T-cell (primary cell): ENCODE measurements at places on chromosomes 6 and 20.

GRCh38 chr20:43043887-43044286, 145.8 kb downstream of the PTPRT start:
- no peak for DNase-seq

- DNase-seq: no peak
Observed at GRCh38 chr6:91428296-91428695, 841.4 kb upstream of the MAP3K7 start.

DNA sequence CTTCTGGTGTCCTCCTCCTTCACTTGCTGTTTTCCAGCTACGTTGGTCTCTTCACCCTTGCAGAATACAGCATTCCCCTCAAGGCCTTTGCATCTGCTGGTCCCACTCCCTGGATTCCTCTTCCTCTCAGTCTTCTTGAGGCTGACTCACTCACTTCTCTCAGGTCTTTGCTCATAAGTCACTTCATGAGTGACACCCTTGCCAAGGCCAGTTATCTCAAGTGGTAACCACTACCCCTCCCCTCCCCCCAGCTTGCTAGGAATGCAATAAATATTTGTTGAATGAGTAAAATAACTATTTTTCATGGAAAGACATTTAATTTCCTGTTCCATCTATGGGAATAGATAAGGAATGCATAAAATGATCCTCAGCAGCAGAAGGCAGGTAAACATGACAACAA, 131.7 kb downstream of the PLCB4 start:
- DNase-seq: no peak

GRCh38 chr6:104505838-104506237, 353.9 kb downstream of the HACE1 start:
- DNase-seq: no peak

DNA sequence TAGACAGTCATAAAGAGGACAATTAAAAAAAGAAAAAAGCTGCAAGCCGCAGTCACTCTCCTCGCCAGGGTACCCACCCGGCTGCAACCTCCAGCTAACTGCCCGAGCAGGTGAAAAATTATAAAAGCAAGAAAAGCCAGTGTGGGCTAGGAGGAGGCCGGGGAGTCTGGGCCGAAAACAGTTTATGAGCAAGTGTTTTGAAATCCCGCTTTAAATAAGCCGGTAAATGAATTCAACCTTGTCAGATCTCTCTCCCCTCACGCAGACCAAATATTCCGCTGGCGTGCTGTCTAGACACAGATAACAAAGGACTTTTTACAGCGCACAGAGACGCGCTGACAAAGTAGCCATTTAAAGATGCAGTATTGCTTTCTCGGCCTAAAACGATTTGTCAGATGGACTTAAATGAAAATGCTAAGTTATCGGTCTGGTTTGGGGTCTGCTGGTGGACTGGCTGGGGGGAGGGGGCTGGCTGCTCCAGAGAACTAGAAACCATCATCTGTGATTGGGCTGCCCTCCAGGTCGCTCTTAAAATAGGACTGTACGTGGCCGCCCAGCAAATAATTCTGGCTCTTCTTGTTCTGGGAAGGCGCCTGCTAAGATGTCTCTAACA, 24.6 kb downstream of the PMEPA1 start:
- no peak for DNase-seq

GRCh38 chr6:101878554-101879276, 485.2 kb downstream of the GRIK2 start:
- no peak for DNase-seq

GRCh38 chr6:71387179-71387578, 98.6 kb downstream of the OGFRL1 start:
- DNase-seq: no peak

GRCh38 chr20:3896853-3897583, 7.8 kb downstream of the PANK2 start:
- no peak for DNase-seq

DNA sequence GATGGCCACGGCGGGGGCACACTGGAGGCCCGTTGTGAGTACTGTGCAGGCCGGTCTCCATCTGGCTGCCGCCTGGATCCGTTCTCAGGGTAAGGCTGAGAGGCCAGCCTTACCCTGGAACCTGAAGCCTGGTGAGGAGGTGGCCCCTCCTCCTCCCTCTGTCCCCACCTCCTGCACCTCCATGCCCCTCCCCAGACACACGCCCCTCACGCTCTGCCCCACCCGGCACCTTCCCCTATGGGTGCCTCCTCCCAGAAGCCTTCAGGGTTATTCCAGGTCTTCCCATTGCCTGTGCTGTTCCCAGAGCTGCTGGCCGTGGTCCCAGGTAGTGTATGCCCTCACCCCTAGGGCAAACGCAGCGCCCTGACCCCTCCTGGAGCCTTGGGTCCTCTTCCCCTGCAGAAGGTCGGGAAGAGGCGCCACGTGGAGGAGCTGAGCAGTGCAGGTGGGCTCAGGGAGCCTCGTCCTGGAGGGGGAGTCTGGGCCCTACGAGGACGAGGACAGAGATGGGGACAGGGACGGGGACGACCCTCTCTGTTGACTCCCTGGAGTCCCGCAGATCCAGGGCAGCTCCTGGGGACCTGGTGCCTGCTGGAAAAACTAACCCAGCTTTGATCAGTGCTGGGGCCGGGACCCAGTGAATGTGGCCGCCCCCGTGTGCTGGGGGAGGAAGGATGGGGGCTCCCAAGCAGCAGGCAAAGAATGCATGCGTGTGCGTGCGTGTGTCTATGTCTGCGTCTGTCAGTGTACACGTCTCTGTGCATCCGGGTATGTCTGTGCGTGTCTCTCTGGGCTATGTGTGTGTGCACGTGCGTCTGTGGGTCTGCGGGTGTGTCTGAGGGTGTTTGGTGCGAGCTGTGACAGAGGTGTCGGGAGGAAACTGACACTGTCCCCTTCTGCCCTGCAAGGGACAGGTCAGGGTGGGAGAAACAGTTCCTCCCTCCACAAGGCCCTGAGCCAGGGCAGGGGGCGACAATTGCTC, 8.2 kb upstream of the HRH3 start:
- no peak for DNase-seq

DNA sequence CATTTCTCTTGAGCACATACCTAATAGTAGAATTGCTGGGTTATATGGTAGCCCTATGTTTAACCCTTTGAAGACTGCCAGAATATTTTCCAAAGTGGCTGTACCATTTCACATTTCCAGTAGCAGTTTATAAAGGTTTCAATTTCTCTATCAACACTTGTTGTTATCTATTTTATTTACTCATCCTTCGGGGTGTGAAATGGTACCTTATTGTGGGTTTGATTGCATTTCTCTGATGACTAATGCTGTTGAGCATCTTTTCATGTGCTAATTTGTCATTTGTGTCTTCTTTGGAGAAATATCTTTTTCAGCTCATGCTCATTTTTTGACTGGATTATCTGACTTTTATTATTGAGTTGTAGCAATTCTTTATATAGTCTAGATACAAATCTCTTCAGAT, 5.4 kb downstream of the ENPP4 start:
- no peak for DNase-seq

DNA sequence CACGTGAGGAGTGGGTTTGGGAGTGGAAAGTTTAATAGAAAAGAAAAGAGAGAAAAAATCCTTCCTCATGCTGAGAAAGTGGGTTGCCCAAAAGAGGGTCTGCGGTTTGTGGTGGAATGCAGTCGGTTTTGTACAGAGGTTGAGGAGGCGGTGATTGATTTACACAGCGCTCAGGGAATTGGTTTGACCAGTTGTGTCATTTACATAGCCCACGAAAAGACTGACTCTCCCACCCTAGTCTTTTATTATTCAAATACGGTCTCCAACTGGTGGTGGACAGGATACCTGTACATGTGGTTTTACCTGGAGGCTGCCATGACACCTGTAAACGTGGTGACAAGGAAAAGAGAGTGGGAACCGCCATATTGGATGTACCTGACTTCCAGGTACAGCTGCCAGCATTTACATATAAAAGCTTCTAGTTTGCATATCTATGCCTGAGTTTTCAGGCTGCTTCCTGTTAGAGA, 42.1 kb downstream of the HLA-DPB1 start:
- no peak for DNase-seq

GRCh38 chr20:38267296-38267695, 6.8 kb upstream of the KIAA1755 start:
- no peak for DNase-seq

DNA sequence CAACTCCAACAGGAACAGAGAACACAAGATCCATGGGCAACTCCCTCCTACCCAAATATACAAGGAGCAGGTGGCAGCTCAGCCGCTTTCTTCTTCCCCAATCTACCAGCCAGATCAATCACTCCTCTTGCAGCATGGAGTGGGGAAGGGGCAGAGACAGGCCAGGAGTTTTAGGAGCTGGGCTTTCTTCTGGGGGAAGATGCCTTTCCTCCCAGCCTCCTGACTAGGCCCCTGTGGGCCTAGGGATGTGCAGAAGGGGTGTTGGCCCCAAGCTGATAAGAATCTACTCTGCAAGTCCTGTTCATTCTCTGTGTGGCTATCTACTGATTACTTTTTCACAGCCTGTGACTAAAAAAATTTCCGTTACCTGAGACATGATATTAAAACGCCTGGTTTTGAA, 189.0 kb downstream of the BCAS1 start:
- no peak for DNase-seq

DNA sequence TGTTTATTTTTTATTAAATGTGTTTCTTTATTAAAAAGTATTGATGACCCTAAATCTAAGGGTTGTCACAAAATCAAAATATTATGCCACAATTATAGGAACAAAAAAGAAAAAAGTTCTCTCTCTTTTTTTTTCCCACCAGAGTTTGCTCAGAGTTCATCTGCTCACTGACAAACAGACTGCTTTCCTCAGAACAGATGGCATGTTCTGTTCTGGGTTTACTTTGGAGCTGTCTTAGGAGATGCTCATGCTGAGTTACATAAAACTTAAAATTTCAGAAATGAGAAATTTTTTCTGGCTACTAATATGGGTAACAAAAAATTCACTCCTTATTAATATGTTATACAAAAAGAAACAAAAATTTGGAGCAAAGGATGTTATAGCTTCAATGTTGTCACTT, 30.3 kb downstream of the STK38 start:
- DNase-seq: no peak

DNA sequence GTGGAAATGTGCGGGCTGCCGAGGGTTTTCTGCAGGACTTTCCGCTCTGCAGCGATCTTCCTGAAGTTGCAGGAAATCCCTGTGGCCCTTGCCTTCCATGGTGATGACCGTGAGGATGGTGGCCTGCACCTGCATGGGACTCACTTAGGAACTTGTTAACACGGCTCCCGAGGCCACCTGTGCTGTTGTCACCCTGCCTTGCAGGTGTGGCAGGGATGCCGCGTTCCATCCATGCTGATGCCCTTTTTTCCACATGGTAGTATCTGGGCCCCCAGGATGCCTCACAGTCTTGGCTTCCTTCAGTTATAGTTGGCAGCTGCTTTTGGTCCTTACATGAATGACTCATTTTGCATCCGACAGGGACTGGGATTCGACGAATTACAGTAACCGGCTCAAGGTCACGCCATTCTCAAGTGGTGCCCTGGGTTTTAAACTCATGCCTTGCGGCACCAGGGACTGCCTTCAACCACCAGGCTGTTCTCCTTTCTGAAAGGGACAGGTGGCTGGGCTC, 37.2 kb downstream of the SYNJ2 start:
- no peak for DNase-seq

DNA sequence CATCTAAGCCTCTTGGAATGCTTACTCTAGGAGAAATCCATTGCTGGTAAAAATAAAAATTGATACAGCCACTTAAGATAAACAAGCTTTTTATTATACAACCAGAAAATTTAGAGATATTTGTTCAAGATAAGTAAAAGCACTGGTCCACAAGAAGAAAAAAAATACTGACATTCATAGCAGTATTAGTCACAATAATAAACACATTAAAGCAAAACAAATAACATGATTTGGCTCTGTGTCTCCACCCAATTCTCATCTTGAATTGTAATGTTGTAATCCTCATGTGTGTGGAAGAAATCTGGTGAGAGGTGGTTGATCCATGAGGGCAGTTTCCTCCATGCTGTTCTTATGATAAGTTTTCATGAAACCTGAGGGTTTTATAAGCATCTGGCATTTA, 1093.5 kb upstream of the ADGRB3 start:
- DNase-seq: no peak

DNA sequence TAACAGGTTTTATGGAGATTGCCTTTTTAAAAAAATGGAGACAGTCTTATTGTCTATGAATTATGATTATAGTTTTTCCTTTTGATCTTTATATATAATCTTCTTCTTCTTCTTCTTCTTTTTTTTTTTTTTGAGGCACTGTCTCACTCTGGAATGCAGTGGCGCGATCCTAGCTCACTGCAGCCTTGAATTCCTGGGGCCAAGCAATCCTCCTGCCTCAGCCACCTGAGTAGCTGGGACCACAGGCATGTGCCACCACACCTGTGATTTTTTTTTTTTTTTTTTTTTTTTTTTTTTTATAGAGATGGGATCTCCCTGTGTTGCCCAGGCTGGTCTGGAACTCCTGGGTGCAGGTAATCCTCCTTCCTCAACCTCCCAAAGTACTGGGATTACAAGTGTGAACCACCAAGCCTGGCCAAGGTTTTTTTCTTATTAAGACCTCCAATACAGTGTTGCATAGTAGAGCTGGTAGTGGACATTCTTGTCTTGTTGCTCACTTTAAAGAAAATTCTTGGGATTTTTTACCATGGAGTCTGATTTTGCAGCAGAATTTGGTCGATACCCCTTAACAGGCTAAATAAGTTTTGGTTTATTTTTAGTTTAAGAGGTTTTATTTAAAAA, 46.5 kb downstream of the STK4 start:
- no peak for DNase-seq

DNA sequence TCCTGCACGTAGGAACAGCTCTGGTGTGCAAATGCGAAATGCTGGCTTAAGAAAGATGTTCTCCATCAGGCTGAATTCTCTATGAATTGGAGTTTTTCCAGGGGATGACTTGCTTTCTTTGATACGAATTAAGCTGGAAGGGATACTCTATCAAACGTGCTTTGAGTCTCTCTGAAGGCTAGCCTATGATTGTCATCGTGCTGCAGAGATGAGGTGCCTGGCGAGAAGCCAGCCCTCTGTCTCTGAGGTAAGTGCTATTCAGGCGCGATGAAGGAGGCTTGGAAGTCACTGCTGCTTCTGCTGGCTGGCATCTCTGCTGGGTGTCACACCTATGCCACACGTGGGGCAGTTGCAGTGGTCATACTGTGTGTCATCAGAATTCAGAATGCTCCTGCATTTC, 223.7 kb downstream of the TAF4 start:
- no peak for DNase-seq

- DNase-seq: no peak
Observed at GRCh38 chr6:19395316-19395715, 441.9 kb upstream of the ID4 start.

DNA sequence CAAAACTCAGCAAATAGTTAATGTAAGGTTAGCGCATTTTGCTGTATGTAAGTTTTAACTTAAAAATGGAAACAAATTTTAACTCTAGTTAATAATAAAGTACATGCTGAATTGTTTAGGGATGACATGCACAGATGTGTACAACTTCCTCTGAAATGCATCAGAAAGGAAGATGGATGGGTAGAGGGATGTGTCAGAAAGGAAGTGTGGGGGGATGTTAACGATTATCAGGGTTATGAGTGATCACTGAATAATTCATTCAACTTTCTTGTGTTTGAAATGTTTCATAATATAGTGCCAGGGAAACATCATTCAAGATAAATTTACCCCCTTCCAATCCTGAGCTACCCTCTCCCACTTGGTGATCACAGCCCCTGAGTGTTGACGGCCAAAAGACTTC, 87.6 kb downstream of the FOXA2 start:
- DNase-seq: no peak

GRCh38 chr6:47283993-47284392, 25.7 kb downstream of the TNFRSF21 start:
- no peak for DNase-seq

GRCh38 chr6:52191824-52192223, 5.6 kb downstream of the IL17A start:
- DNase-seq: no peak
